ENCODE measurements at places on chromosomes 4 and X.

DNA sequence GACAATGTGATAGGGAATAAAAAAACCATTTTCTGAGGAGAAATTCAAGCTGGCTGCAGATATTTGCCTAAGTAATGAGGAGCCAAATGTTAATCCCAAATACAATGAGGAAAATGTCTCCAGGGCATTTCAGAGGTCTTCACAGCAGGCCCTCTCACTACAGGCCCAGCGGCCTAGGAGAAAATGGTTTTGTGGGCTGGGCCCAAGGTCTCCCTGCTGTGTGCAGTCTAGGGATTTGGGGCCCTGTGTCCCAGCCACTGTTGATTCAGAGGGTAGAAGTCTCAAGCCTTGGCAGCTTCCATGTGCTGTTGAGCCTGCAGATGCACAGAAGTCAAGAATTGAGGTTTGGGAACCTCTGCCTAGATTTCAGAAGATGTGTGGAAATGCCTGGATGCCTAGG lies 778.7 kb downstream of the CENPC start:
- no peak for DNase-seq

GRCh38 chr4:145886871-145887240 lies 51.8 kb downstream of the ZNF827 start:
- no peak for DNase-seq

DNA sequence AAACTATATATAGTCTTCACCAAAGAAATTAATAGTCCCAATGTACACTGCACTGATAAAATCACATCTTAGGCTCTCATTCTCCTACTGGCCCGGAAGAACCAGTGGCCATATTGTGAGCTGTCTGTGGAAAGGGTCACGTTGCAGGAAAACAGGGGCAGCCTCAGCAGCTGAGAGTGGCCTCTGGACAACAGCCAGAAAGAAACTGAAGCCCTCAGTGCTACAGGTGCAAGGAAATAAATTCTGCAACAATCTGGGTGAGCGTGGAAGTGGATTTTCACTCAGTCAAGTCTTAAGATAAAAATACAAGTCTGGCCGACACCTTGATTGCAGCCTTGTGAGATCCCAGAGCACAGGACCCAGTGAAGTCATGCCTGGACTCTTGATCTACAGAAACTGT lies 3.2 kb upstream of the SLC25A14 start:
- DNase-seq, result no peak

GRCh38 chr4:23232987-23233386 lies 540.2 kb downstream of the GBA3 start:
- DNase-seq, result peak; percentile 27

DNA sequence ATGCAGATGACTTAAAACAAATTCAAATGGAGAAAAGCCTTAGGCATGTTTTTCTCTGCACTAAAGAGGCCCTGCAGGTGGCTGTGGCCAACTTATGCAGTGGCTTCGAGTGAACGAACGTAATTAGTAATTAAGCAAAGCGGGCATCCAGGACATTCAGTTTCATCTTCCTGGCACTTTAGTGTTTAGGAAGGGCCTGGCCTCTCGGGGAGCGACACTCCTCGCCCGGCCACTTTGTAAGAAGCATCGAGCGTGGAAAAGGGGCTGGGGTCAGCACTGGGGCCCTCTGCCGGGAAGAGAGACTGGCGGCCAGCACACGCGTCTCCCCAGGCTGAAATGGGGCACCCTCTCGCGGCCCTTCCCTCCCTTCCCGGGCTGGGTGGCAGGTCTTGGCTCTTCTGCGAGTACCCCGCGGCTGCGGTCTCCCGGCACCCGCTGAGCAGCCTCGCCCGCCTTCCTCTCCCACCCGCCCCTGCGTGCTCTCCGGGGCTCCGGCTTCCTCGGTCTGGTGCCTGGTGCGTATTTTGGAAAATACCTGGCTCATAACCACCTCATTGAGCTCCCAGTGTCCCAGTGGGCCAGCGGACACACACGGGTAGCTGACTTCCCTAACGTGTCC lies 677 bp upstream of the CYP4V2 start:
- peak; percentile 1 for DNase-seq

- DNase-seq, result no peak
Observed at GRCh38 chr4:138632856-138633579, 382.6 kb upstream of the NOCT start.

DNA sequence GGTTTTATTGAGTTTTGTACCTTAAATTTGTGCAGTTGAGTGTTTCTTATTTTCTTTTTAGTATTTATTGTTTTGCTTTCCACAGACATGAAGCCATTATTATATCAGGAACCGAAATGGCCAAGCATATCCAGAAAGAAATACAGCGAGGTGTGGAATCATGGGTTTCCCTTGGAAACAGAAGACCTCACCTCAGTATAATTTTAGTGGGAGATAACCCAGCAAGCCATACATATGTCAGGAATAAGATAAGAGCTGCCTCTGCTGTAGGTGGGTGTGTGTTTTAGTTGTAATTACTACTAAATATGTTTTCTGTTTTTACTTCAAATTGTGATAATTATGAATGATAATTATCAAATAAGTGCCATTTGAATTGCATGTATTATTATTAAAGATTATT lies 16.5 kb downstream of the MTHFD2L start:
- DNase-seq, result no peak

All from fibroblast of upper back skin (primary cell).